AG04450 (cell line): ENCODE measurements at places on chromosomes 2 and 18.

DNA sequence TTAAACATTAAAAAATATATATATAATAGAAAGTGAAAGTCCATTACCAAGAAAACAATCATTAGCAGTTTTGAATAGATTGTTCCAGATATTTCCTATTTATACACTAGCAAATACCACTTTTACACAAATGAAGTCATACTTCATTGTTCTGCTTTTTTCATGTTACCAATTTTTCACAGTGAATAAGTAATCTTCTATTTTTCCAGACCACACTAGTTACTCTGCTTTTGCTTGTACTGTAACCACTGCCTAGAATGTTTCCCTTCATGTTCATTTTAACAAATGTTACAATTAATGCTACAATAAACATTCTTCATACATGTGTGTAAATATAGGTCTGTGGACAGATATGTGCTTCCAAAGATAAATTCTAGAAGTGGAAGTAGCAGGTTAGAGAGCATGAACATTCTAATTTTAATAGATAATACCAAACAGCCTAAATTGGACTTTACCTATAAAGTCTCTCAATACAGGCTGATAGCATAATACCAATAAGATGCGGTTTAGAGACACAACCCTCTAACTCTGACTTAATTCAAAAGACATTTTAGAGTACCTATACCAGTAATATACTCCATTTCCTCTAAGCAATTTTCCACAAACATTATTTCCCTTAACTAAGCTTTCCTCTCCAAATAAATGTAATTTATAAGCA is 17.0 kb downstream of the ITSN2 start:
- no peak for DNase-seq

- DNase-seq = no peak
Measured at GRCh38 chr2:207051385-207051965, 112.2 kb downstream of the CPO start.

DNA sequence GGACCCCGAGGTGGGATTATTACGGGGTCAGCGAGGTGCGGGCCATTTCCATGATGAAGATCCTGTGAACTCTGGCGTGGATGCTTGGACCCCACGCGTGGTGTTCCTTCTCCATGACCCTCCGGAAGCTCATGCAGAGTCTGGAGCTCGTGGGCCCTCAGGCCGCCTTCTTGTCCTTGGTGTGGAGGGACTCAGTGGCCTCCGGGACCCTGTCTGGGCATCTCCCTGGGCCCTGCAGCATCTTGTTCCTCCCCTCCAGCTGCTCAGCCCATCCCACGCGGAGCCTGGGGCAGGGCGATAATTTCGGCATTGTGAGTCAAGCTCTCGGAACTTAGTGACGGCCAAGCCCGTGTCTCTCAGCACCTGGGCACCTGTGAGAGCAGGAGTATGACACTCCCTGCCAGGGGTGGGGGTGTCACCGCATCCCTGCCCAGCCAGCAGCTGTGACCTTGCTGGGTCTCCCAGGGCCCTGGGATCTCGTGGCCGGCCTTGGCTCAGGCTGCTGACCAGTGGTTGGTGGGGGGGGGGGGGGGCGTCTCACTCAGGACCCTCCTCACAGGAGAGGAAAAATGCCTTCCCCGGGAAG is 24.6 kb downstream of the RTP5 start:
- no peak for DNase-seq

DNA sequence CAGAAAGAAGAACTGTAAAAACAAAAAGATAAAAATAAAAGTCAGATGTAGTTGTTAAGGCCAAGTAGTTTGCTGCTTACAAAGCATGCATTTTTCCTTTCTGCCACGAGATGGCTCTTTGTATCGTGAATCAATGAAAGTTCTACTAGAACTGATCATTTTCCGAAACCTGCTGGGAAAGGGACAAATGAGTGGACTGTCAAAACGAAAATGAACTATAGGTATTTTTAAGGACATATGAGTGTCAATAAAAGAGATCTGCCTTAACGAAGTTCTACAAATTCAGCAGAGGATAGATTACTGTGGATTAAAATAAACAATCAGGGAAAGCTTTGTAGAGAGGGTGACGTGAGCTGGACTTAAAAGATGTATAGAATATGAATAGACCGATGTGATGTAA is 15.0 kb upstream of the ELOA2 start:
- DNase-seq = peak; percentile 8

GRCh38 chr18:44737623-44738022 is 56.9 kb downstream of the SETBP1 start:
- DNase-seq = no peak

DNA sequence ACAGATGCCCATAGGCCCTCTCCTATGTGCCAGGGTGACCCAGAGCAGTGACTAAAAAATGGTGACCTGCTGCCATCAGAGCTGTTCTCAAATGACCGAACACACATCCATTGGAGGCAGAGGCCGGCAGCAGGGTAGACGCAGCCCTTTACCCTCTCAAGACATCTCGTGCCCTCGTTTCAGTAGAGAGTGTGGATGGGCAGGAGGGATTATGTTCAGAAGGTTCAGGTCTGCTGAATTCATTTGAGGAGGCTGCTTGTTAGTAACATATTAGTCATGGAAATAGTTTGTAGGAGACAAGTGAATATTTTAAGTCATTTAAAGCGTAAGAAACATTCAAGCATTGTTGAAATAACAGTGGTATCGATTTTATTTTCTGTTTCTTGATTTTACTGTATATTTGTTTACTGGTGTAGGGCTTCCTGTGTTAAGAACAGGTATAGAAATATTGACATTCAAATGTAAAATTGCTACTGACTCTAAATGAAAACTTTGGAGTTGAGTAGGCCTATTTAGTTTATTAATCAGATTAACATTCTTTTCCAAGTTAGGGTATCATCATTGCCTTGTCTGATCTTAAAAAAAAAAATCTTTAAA is 82.6 kb downstream of the ZNF532 start:
- DNase-seq = no peak

- no peak for DNase-seq
Measured at GRCh38 chr2:217030081-217030480, 170.2 kb upstream of the TNP1 start.

DNA sequence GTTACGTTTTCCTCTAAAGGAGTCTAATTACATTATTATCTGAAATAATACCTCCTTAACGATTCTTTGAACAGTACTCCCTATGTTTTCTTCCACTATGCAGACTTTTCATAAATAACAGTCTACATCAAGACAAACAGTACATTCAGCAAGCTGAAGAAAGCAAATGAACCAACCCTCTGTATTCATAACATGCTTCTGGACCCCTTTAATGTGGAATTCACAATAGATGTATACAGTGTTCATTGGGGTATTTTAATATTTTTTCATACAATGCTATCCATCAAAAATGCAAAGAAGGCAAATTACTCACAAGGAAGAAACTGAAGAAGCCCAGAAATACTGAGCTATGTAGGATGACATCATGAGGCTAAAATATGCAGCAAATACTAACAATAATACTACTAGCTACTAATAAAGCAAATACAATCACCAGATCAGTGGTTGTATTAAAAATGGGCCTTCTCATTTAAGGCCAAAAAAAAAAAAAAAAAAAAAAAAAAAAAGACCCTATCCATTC is 408.6 kb downstream of the MTX2 start:
- DNase-seq = no peak

- no peak for DNase-seq
Measured at GRCh38 chr18:41850781-41851180, 104.3 kb upstream of the PIK3C3 start.

- no peak for DNase-seq
Measured at GRCh38 chr2:149473521-149473920, 114.1 kb downstream of the MMADHC start.

GRCh38 chr2:179622635-179623300 is 238.6 kb downstream of the ZNF385B start:
- DNase-seq = no peak

- DNase-seq = no peak
Measured at GRCh38 chr2:118351796-118352195, 263.5 kb downstream of the INSIG2 start.

DNA sequence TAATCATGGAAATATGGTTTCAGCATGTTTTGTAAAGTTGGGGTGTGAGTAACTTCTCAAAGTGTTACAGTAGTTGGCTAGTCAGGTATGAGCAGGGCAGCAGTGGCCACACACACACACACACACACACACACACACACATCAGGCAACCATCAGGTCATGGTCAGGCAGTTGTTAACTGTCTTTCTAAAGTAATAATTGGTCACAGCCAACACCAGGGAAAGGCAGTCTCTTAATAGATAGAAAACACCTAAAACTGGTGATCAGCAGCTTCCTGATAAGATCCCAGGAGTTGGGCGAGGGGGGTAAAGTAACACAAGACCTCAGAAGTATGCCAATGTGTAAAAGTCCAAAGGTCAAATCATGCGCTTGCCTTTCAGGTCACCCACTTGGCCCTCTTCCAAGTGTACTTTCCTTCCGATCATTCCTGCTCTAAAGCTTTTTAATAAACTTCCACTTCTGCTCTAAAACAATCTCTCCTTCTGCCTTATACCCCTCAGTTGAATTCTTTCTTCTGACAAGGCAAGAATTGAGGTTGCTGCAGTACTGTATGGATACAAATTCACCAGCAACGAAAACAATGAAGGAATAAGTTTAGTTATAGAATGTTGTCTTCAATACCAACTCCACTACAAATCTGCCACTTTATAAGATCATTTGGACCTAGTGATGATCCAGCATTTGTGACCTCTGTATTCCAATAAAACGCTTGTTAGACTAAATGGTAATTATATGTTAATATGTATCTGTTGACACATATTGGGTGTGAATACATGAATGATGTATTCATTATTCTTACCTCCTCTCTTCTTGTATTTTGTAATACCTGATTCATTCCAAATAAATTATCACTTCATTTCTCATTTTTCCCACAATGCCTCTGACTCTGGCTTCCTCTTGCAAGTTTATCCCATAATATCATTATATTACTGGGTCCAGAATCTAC is 254.3 kb downstream of the METTL4 start:
- DNase-seq = no peak

DNA sequence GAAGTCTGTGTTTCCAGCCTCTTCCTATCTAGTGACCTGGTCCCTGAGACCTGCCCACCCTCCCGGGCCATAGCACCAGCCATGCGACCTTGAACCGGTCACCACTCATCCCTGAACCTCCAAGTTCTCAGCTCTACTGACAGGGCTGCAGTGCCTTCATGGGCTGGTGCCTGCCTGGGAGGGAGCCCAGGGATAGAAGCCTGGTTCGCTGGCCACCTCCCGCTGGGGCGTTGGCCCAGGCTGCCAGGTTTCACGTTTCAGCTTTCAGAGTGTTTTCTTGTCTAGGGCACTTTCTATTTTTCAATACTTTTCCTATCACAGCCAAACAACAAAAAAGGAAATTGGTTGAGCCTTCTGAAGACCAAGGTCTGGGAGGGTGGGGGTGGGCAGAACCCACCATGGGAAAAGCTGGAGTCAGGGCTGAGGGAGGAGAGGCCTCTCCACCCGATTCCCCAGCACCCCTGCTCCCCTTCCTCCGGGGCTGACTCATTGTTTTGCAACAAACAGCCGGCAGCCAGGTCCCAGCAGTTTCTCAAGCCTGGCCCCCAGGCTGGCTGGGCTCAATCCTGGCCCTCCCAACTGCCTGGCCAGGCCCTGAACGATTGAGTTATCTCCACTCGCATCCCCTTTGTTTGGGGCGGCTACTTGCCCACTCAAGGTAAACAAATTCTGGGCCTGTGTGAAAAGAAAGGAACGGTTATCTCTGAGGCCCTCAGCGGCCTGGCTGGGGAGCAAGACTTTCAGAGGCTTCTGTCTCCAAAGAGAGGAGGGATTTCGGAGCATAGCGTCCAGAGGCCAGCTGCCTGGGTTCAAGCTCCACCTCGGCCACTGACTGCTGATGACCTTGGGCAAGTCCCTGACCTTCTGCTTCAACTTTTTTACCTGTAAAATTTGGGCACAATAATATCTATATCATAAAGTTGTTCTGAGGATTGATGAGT is 47.5 kb downstream of the ZFP36L2 start:
- peak; percentile 59 for DNase-seq

- no peak for DNase-seq
Measured at GRCh38 chr2:11582612-11582861, 48.7 kb downstream of the GREB1 start.

DNA sequence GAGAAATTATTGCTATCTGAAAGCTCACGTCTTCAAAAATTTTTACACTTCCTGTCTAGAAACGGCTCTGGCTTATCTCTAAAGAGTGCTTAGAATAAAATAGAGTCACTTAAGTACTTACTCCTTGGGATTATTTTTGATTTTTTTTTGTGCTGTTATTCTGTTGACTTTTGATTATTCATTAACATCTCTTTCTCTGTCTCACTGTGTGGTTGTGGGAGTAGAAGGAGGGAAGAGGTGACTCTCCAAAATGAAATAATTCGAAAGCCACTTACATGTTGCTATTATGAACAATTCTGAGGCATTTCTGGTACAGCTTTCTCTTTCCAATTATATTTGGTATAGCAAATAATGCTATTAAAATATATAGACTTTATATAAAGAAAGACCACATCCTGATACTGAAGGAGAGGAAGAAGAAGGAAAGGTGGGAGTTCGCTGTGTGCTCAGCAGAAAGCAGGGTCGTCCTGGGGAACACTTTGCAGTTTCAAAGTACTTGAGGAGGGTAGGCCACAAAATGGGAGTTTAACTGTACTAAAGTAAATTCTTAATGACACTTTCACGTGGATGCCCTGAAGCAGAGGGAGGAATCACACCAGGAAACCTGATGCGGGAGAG is 9.6 kb upstream of the MMADHC start:
- DNase-seq = no peak

DNA sequence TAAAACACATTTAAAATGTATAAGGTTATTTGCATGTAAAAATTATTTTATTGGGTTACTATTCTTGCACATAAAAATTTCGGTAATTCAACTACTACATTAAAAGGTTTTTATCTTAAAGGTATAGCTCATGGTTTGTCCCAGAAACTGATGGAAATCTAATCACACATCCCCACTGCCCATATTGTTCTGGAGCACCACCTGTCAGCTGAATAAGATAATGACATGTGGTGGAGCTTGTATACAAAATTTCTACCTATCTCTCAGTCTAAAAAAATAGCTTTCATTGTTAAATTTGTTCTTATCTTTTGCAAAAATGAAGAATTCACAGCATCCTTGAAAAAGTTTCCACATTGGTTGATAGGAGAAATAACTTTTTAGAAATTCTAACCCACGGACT is 18.3 kb downstream of the ERBB4 start:
- no peak for DNase-seq

DNA sequence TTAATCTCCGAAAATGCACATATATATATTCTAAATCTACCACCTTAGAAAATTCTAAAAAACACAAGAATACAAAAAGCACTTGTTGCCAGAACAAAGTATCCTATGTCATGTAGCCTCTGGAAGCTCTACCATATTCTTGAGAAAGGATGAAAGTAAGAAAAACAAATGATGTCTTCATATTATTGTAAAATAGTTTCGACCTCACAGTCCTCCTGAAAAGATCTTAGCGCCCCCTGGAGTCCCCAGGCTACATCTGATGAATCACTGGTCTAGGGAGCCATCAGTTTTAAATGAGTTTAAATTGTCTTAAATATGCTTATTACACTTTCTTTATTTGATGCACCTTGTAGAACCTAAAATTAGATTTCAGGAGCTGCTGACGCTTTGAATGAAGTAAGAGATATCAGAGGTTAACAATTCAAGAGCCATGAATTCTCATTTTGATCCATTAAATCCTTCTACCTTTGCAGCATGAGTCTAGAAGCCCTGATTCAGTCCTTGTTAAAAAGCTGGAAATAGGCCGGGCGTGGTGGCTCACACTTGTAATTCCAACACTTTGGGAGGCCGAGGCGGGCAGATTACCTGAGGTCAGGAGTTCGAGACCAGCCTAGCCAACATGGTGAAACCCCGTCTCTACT is 138.8 kb downstream of the MCFD2 start:
- DNase-seq = no peak

- DNase-seq = no peak
Measured at GRCh38 chr2:60433018-60433596, 120.3 kb downstream of the BCL11A start.
